Omental fat pad (tissue), 4 donors: ENCODE measurements at places on chromosomes 16 and 17. TPM values are rescaled to one million over a fixed set of nuclear protein-coding genes. Genes with fewer than 3 reads are reported as not detected.

The EXOC3L1 gene
- 28.8 TPM for total RNA-seq

The OR1A1 gene
- total RNA-seq: not detected

GRCh38 chr17:70961341-70961740 is 792.0 kb downstream of the KCNJ2 start:
- no peak for DNase-seq

DNA sequence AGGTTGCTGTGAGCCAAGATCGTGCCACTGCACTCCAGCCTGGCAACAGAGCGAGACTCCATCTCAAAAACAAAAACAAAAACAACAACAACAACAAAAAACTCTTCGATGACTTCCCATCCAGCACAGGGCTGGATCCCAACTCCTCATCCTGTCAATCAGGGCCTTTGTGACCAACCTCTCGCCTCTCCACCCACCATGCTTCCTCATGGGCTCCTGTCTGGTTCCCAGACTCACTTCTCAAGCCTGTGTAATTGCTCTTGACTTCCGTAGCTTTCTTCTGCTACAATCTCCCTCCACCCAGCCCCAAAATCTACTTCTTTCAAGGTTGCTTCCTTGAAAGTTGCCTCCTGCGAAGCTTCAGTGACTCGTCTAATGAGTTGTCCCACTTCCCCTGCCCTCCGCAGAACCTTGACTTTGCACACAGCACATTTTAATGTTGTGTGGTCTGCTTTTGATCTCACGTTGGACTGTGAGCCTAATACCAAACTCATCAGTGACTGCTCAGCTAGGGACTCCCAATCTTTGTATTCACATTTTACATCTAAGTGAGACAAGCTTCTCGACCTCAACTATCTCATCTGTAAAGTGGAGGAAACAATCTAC is 936 bp upstream of the RASL10B start:
- DNase-seq: no peak

DNA sequence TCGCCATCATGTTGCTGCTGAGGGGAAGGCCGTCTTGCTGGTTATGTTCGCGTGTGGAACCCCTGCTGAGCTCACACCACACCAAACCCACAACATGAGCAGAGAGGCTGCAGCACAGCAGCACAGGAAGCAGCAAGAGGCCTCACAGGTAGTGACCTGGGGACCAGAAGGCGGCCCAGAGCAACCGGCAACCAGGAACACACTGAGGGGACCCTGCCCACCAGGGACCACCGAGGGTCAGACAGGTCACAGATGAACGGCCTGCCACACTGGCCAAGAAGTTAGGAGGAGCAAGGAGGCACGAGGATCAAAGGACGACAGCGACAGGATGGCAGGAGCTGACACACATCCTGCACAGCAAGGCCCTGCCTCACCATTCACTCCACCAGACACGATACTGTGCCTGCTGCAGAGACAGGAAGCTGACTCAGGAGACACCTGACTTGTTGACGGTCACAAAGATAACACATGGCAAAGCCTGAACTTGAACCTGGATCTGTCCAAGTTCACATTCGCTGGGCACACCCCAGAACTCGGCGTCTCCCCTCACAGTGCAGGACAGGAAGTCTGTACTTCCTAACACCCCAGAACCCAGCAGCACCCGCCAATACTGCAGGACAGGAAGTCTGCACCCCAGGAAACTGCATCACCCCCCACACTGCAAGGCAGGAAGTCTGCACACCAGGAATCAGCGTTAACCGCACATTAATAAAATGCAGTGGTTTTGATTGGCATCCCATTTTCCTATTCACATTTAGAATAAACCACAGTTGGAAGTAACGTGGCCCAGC is 98.5 kb downstream of the ZNF778 start:
- no peak for DNase-seq

DNA sequence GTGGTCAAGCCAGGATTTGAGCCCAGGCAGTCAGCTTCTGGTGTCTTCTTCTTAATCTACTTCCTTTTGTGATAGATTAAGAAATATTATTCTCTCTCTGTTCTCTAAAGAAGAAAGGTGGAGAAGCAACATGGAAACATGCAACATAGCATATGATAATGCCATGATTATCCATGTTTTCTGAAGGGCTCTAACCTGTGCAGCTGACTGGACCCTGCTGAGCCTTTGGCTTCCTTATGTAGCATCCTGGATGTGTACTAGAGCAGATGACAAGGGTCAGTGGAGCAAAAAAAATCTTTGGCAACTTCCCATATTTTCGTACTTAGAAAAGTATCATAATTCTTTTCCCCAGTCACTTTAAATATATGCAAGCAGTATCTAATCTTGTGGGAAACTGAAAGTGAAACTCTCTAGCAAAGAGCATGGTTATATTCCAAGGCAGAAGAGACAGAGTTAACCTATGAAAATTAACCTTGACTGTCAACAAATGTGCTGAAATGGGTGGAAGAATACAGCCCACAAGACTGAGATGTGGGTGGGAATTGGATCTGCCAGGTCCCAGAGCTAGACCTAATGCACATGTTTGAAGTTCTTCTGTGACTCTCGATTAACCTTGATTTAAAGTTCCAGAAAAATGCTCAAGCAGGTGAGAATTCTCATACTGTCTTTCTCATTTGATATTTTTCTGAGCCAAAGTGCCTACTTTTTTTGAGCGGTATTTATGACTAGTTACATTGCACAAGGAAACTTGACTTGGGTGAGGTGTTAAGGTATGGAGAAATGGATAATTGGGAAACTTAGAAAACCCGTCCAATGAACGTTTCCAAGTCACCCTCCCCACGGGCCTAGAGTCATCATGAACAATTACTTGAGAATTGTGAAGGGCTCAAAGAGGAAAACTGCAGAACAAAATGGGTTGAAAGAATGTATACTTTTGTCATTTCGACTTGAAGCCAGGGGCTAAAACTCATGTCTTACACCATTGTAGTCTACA is 248.6 kb downstream of the FTO start:
- DNase-seq: no peak

DNA sequence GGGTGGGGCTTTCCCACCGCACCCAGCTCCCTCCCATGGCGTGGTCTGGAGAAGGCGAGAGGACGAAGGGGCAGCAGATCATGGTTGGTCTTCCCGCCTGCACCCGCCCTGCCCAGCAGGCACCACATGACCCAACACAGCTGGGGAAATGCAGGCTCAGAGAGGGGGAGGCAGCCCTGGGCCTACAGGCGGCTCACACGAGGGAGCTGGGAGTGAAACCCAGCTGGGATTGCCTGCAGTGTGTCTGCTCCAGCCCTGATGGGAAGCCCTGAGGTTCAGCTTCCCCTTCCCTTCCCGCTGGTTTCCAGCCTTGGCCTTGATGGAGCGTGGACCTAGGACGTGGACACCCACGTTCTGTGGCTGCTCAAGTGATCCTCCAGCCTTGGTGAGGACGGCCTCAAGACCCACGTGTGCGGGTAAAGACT is 20.0 kb upstream of the PABPN1L start:
- DNase-seq: no peak
